H1 (cell line): ENCODE measurements at places on chromosomes 11 and 22.

DNA sequence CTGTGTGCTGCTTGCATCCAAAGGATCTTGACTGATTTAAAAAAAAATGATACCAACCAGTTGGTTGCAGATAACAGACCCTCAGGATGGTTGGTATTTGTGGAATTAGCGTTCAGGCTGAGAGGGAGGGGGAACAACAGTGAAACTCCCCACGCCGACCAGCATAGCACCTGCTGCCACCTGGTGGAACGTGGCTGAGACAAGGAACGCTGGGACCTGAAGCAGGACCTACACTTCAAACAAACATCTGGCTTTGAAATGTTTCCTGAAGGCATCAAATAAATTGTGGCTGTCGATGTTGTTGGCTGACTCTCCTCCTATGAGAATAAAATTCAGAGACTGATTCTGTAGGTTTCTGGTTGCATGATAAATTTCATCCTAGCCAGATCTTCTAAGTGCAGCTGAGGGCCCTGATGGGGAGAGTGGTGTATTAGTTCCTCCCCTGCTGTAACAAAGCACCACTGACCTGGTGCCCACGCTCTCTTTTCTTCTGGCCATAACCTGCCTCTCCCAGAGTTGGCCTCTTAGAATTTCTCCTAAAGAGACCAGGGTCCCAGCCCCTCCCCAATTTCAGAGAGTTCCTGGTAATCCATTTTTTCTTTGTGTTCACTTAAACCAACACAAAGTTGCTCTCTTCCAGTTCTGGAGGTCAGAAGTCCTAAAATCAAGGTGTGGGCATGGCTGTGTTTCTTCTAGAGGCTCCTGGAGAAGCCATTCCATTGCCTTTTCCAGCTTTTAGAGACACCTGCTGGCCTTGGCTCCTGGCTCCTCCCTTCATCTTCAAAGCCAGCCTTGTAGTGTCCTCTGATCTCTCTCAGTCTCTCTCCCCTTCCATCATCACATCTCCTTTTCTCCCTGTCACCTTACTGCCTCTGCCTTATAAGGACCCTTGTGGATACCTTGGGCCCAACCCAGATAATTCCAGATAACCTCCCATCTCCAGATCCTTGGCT, 17.3 kb downstream of the APOL2 start:
- H3K4me3 ChIP-seq = no peak overlapping the region
- DNase-seq = peak; percentile 62
- H3K36me3 ChIP-seq = no peaks in the 10 kb centered on the region
- no peak overlapping the region for H3K27ac ChIP-seq
- no peaks in the 10 kb centered on the region for H3K27me3 ChIP-seq

- no peaks in the 10 kb centered on the region for H3K27me3 ChIP-seq
- no peak for DNase-seq
- no peaks in the 10 kb centered on the region for H3K4me1 ChIP-seq
- no peaks in the 10 kb centered on the region for H3K36me3 ChIP-seq
- no peak overlapping the region for H3K4me3 ChIP-seq
- no peak overlapping the region for H3K27ac ChIP-seq
Observed at GRCh38 chr11:100941033-100941432, 188.6 kb downstream of the PGR start.

- H3K27me3 ChIP-seq = no peaks in the 10 kb centered on the region
- H3K4me3 ChIP-seq = peak overlapping the region; percentile 96
- no peaks in the 10 kb centered on the region; the same call in 1 of the 2 replicates for H3K4me1 ChIP-seq
Observed at GRCh38 chr11:235609-235996, 539 bp downstream of the SIRT3 start.

GRCh38 chr11:20627026-20627425, 27.6 kb downstream of the SLC6A5 start:
- H3K4me1 ChIP-seq = peaks cover 5% of the 10 kb centered on the region
- no peak for DNase-seq
- H3K4me3 ChIP-seq = no peak overlapping the region
- H3K27ac ChIP-seq = no peak overlapping the region
- no peaks in the 10 kb centered on the region for H3K27me3 ChIP-seq

- DNase-seq = no peak
- H3K4me3 ChIP-seq = no peak overlapping the region
- no peak overlapping the region for H3K27ac ChIP-seq
- no peaks in the 10 kb centered on the region for H3K4me1 ChIP-seq
Observed at GRCh38 chr11:81915045-81915444, 818.6 kb downstream of the FAM181B start.

GRCh38 chr11:66216911-66217310, 51.5 kb upstream of the RAB1B start:
- H3K36me3 ChIP-seq = no peaks in the 10 kb centered on the region
- no peak for DNase-seq
- H3K4me3 ChIP-seq = no peak overlapping the region

- H3K27ac ChIP-seq = no peak overlapping the region
- DNase-seq = no peak
- no peaks in the 10 kb centered on the region for H3K36me3 ChIP-seq
- no peaks in the 10 kb centered on the region for H3K27me3 ChIP-seq
- H3K4me3 ChIP-seq = no peak overlapping the region
Observed at GRCh38 chr11:121033635-121034034, 9.7 kb downstream of the TBCEL start.

- H3K4me1 ChIP-seq = peaks cover 12% of the 10 kb centered on the region
- H3K27ac ChIP-seq = no peak overlapping the region
- no peak overlapping the region for H3K4me3 ChIP-seq
Observed at GRCh38 chr11:96314326-96315020, 28.5 kb downstream of the MAML2 start.

DNA sequence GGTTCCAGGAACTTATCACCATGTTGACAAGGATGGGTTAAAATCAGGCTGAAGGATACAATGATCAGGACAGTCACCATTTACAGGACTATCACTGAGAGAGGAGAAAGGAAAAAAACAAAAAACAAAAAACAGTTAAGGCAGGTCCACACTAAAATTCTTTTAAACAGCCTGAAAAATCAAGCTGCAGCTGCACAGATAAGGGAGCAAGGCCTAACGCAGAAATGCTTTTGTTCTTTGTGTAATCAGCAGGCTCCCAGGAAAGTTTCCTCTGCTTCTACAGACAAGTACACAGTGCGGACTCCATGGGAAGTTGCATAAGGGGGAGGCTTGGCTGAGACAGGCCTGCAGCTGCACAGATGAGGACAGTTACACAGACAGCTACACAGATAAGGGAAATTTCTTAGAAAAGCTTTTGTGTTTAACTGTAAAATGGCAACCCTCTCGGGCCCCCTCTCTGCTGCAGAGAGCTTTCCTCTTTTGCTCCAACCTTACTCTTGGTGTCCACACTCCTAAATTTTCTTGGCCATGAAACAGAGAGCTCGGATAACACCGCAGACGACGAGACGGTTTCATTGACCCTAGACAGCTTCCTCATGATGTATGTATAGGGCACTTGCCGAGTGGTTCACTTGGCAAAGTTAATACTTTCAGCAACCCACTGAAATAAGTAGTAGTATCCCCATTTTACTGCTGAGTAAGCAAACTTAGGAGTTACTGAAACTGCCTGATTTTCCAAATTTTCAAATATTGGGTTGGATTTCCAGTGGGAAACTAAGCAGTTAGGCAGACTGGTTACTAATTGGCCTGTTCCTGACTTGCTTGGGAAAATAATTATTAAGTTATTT, 45.5 kb downstream of the PIWIL3 start:
- H3K27me3 ChIP-seq = no peaks in the 10 kb centered on the region
- H3K36me3 ChIP-seq = no peaks in the 10 kb centered on the region
- no peak overlapping the region for H3K4me3 ChIP-seq
- H3K4me1 ChIP-seq = no peaks in the 10 kb centered on the region; the same call in 1 of the 2 replicates

DNA sequence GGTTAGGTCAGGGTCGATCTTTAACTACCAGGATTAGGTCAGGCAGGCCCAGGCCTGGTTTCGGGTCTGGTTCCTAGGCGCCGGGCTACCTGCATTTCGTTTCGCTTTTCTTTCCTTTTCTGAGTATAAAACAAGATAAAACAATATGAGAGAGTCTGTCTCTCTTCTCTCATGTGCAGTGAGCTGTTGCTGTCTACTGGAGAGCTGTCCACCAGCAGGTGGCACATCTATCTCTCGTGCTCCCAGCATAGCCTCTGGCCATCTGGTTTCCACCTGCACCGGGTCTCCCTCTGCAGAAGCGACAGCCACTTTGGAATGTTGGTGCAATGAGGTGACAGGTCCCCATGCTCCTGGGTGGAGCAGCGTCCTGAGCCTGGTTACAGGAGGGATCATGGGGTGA, 27.6 kb downstream of the RIBC2 start:
- no peaks in the 10 kb centered on the region for H3K27me3 ChIP-seq
- no peak overlapping the region for H3K4me3 ChIP-seq
- no peaks in the 10 kb centered on the region for H3K36me3 ChIP-seq
- H3K27ac ChIP-seq = no peak overlapping the region
- no peak for DNase-seq

DNA sequence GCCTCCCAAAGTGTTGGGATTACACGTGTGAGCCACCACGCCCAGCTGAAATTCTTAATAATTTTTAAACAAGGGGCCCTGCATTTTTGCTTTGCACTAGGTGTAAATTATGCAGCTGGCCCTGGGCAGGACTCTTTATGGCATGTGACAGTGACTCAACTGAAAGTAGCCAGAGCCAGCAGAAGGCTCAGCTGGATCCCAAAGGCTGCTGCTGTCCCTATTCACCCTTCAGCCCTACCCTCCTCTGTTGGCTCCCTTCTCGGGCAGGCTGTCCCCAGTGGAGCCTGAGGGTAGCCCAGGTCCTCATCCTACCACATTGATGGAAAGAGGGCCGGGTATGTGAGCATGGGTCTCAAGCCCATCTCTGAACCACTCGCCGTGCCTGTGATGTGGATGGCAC, 45.6 kb downstream of the CD82 start:
- H3K36me3 ChIP-seq = no peaks in the 10 kb centered on the region
- no peak for DNase-seq
- H3K27me3 ChIP-seq = no peaks in the 10 kb centered on the region
- H3K4me1 ChIP-seq = no peaks in the 10 kb centered on the region
- H3K27ac ChIP-seq = no peak overlapping the region
- no peak overlapping the region for H3K4me3 ChIP-seq

DNA sequence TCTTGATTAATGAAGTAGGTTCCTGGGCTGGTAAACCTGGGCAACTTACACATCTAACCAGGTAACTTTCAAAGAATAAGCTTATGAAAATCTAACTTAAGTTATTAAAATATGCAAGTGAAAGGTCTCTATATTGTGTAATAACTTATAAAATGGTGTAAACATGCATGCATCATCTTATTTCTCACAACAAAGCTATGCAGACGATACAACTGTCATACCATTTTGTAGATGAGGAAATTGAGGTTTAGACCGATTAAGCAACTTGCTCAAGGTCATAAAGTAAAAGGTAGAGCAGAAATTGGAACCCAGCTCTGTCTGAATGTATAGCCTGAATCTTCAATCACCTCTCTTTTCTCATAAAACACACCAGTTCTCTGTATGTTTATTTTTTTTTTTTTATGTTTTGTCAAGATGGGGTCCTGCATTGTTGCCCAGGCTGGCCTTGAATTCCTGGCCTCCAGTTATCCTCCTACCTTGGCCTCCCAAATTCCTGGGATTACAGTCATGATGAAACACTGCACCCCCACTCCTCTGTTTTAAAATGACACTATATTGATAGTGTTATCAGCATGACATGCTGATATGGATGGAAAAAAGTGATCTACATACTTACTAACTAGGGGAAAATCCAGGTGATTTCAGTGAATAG, 109.6 kb downstream of the SGSM3 start:
- no peak for DNase-seq
- no peak overlapping the region for H3K4me3 ChIP-seq
- no peak overlapping the region for H3K27ac ChIP-seq
- H3K27me3 ChIP-seq = no peaks in the 10 kb centered on the region
- no peaks in the 10 kb centered on the region for H3K36me3 ChIP-seq

GRCh38 chr22:17548010-17548755, 15.1 kb upstream of the SLC25A18 start:
- no peak overlapping the region for H3K4me3 ChIP-seq
- H3K36me3 ChIP-seq = peaks cover 57% of the 10 kb centered on the region
- no peak overlapping the region for H3K27ac ChIP-seq
- DNase-seq = no peak

DNA sequence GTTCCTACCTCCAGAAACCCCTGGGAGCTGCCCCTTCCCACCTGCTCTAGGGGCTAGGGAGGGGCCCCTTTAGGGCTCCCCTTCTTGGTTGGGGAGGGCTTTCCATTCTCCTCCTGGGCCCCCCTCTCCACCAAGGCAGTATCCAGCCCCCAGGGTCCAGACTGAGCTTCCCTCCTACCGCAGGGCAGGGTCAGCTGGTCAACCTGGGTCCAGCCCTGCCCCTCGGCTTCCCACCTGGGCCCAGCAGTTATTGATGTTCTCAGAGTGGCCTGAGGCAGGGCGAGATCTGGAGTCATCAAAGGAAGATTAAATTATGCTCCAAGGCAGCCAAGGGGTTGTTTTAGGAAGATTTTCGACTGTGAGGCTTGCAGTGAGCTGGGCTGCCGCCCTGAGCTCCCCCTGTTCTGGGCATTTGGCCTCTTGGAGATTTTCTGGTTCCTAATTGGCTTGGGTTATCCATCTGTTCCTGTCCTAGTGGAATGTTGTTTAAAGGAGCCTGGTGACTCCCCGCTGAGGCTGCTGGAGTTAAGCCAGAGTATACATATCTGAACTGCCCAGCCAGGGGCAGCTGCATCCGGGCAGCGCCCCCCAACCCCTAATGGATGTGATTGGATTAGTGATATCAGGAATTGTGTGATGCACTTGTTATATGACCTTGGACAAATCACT, 1.8 kb upstream of the SLC22A8 start:
- no peak overlapping the region for H3K4me3 ChIP-seq
- no peaks in the 10 kb centered on the region for H3K4me1 ChIP-seq
- H3K27me3 ChIP-seq = no peaks in the 10 kb centered on the region
- no peak for DNase-seq

- H3K36me3 ChIP-seq = peaks cover 4% of the 10 kb centered on the region; the same call in 1 of the 2 replicates
- peaks cover 45% of the 10 kb centered on the region for H3K27me3 ChIP-seq
- H3K4me3 ChIP-seq = peak within 1 kb of the TSS; percentile 52
- no peak within 1 kb of the TSS for H3K27ac ChIP-seq
Observed at GRCh38 chr11:124762105-124762623, at the start of gene ESAM. Gene ESAM (minus strand): TSS chr11:124762290. CDS start chr11:124762154, 136 bp downstream.

DNA sequence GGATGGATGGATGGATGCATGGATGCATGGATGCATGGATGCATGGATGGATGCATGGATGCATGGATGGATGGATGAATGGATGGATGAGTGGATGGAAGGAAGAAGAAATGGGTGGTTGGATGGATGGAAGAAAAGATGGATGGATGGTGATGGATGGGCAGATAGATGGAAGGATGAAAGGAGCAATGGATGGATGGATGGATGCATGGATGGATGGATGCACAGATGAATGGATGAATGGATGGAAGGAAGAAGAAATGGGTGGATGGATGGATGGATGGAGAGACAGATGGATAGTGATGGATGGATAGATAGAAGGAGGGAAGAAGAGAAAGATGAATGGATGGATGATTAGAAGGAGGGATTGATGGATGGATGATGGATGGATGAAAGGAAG, 30.2 kb upstream of the LINC01488 start:
- no peak overlapping the region for H3K27ac ChIP-seq
- H3K36me3 ChIP-seq = no peaks in the 10 kb centered on the region
- 0 out of 2 replicates have a peak, but pooled peaks cover 2% of the 10 kb centered on the region for H3K4me1 ChIP-seq
- DNase-seq = no peak
- no peaks in the 10 kb centered on the region for H3K27me3 ChIP-seq

GRCh38 chr11:8671193-8671612, 11.3 kb downstream of the TRIM66 start:
- no peaks in the 10 kb centered on the region for H3K27me3 ChIP-seq
- peaks cover 11% of the 10 kb centered on the region for H3K4me1 ChIP-seq
- H3K27ac ChIP-seq = peak overlapping the region; percentile 90
- no peaks in the 10 kb centered on the region; the same call in 1 of the 2 replicates for H3K36me3 ChIP-seq
- peak; percentile 77 for DNase-seq
